Cortex of kidney (tissue), 1 donor: ENCODE measurements at places on chromosomes 2 and 18.

DNA sequence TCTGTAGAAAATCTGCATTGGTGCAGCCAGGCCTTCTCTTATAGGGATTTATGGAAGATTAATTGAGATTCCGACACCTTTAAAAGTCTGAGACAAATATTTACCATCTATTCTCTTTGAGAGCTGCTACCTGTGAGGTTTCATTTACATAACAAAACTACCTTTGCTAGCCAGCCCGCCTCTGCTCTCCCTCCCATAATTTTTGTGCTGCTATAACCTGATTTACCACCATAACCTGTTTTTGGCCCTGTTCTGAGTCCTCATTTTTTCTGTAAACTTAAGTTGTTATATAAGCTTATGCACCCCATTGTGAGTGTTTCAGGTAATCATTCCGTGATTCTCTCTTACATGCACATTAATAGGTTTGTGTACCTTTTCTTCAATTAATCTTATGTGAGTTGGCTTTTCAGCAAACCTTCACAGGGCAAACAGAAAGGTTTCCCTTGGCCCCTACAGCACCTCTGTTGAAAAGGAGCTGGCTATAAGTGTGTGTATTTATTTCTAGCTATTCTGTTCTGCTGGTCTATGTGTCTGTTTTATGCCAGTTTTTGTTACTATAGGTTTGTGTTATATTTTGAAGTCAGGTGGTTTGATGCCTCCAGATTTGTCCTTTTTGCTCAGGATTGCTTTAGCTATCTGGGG is 114.9 kb upstream of the XIRP2 start:
- no peak for DNase-seq

DNA sequence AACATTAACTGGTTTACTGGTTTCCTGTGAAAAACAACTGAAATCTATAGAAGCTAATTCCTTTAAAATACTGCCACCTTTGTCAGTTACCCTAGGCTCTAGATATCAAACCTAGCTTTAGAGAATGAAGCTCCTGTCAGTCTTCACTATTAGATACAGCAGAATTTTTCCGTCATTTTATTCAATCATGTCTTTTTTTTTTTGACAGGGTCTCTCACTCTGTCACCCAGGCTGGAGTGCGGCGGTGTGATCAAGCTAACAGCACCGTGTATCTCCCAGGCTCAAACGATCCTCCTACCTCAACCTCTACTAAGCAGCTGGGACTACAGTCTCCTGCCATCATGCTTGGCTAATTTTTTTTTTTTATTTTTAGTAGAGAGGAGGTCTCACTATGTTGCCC is 415.2 kb upstream of the LRRTM4 start:
- no peak for DNase-seq

DNA sequence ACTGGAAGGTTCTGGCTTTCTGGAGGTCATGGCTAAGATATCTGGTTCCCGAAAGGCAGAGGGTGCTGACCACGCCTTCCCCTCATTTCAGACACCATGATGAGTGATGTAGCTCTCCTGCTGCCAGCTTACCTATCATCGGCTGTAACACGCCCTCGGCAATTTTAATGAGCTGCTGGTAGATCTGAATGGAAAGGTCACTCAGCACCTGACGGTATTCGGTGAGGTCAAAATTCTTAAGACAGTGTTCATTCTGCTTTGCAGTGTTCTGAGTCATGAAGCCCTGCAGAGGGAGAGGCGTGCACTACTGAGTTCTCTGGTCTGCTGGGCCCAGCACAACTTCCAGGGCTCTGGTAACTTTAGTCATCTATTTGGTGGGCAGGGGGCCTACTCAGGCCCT is 25.7 kb upstream of the ACAA2 start:
- no peak for DNase-seq

DNA sequence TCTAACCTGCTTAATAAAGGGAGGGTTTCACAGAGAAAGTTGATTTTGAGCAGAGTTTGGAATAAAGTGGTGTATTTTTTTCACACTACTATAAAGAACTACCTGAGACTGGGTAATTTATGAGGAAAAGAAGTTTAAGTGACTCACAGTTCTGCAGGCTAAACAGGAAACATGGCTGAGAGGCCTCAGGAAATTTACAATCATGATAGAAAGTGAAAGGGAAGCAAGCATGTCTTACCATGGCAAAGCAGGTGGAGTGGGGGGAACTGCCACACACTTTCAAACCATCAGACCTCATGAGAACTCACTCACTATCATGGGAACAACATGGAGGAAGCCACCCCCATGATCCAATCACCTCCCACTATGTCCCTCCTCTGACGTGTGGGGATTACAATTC is 546.7 kb downstream of the EPHA4 start:
- DNase-seq = no peak

DNA sequence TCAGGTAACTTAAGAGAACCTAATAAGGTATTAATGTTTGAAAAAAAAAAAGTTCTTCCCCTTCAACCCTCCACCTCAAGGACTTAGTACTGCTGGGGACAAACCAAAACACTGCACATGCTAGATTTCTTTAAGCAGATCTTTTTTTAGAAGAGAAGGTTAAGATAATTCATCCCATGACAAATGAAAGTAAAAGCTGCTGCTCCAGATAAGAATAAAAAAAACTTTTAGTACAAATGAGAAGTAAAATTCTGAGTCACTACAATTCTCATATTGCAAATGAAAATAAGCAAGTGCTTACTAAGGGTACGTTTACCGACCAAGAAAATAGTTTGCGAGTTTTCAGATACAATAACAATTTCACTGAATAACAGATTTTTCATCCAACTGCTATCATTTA is 8.9 kb downstream of the STAM2 start:
- no peak for DNase-seq

- DNase-seq = no peak
Measured at GRCh38 chr2:189836644-189837043, 52.4 kb downstream of the PMS1 start.

GRCh38 chr18:62925031-62925688 is 209.8 kb downstream of the PHLPP1 start:
- DNase-seq = no peak

DNA sequence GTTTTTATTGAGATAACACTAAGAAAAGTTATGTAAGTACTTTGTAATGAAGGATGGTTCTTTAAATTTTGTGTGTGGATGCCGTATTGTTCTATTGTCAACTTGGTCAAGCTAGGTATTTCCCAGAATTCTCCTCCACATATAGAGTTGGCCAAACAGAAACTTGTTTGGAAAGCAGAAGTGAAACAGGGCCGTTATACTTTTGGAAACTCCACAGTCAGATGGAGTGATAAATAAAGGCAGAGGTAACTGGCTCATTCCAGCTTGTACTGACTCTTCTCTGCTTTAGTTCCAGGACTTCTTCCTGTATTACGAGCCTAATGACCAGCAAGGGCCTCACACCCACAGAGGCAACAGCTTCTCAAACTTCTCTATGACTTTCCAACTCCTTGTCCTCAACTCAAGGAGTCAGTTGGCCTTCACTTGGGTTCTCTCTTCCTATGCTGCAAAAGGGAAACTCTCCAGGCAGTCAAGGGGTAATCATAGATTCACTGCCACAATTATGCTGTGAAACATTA is 16.4 kb upstream of the STARD7 start:
- DNase-seq = no peak

- DNase-seq = no peak
Measured at GRCh38 chr2:163773276-163773675, 37.5 kb upstream of the FIGN start.

DNA sequence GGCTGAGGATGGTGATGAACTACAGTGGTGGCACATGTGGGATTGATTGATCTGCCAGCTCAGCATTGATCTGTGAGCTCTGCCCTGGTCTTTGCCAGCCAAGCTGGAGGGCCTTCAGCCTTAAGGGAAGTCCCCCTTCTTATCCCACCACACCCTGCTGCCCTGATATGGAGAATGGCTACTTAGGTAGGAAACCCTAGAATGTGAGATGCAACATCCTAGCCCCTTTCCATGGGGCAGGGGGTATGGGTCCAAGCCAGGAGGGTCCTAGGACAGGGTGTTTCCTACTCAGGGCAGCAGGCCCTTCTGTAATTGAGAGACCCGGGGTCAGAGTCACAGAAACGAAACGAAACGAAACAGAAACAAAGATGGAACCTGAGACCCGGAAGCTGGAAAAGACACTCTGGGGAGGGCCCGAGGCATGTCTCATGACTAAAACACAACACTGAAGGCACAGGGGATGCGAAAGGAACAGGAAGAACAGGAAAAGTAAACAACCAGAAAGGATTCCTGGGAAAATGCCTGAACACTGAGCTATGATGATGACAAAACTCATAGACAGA is 16.9 kb upstream of the SULT1C2 start:
- DNase-seq = no peak

DNA sequence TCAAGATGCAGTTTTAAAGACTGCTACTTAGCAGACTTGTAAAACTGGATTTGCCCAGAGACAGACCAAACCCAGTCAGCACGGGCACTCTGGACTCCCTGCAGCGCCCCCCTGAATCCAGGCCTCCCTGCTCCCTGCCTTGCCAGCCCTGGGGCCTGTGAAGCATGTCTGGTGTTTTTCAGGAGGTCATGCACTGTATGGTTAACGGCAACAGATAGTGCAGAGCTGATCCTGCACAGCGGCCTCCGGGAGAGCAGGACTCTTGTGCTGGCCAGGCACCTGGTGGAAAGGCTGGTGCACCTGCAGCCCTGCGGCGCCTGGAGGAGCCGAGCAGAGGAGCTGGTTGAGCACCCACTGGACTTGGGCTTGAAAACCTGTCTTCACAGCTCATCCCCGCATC is 30.4 kb downstream of the HDAC4 start:
- DNase-seq = no peak

GRCh38 chr2:80473796-80474195 is 169.2 kb upstream of the LRRTM1 start:
- DNase-seq = no peak

GRCh38 chr18:54662986-54663385 is 71.9 kb downstream of the DYNAP start:
- no peak for DNase-seq

DNA sequence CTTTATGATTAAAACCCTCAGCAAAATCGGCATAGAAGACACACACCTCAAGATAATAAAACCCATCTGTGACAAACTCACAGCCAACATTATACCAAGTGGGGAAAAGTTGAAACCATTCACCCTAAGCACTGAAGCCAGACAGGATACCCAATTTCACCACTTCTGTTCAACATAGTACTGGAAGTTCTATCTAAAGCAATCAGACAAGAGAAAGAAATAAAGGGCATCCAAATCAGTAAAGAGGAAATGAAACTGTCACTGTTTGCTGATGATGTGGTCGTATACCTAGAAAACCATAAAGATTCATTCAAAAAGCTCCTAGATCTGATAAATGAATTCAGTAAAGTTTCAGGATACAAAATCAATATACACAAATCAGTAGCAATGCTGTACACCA is 16.4 kb upstream of the RPRD1A start:
- no peak for DNase-seq

- DNase-seq = no peak
Measured at GRCh38 chr2:2013476-2013875, 269.2 kb upstream of the PXDN start.

GRCh38 chr18:4412286-4412685 is 42.8 kb downstream of the DLGAP1 start:
- no peak for DNase-seq

DNA sequence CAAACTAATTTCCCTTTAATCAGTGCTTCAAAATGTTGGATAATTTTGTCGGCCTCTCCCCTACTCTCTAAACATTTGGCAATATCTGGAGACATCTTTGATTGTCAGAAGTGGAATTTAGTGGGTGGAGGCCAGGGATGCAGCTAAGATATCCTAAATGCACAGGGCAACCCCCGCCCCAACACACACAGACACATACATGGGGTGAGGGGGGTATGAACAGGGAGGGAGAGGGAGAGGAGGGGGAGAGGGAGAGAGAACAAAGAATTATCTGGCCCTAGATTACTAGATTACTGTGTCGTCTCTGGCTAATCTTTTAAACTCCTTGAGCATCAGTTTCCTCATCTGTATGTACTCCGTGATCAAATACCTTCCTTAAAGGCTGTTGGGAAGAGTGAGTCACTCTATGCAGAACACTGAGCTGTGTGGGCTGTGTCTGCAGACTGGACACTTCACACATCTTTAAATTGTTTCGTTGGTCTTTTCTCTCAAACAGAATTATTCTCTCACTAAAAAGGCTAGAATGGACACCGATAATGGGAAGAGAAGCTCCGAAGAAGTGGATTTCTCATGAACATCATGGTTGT is 2.9 kb downstream of the RNF149 start:
- DNase-seq = no peak

GRCh38 chr2:8049851-8050571 is 631.8 kb upstream of the ID2 start:
- no peak for DNase-seq

- no peak for DNase-seq
Measured at GRCh38 chr18:32577561-32577960, 106.9 kb upstream of the GAREM1 start.

DNA sequence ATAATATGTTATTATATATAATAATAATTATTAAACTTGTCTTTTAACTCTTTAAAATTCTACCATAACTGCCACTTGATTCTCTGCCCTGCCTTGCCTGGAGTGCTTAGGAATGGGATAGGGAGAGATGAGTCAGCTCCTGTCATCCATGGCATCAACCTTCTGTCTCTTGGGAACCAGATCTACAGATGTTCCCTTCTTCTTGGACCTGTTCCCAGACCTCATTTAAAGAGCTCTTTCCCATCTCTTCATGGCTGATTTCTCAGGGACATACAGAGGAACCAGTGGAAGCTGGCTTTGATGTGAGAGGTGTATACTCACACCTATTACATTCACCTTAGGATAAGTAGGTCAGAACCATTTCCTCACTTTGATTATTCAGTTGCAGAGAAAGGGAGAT is 155.3 kb upstream of the MYO3B start:
- DNase-seq = no peak

GRCh38 chr18:39485696-39486095 is 1920.1 kb upstream of the CELF4 start:
- no peak for DNase-seq

DNA sequence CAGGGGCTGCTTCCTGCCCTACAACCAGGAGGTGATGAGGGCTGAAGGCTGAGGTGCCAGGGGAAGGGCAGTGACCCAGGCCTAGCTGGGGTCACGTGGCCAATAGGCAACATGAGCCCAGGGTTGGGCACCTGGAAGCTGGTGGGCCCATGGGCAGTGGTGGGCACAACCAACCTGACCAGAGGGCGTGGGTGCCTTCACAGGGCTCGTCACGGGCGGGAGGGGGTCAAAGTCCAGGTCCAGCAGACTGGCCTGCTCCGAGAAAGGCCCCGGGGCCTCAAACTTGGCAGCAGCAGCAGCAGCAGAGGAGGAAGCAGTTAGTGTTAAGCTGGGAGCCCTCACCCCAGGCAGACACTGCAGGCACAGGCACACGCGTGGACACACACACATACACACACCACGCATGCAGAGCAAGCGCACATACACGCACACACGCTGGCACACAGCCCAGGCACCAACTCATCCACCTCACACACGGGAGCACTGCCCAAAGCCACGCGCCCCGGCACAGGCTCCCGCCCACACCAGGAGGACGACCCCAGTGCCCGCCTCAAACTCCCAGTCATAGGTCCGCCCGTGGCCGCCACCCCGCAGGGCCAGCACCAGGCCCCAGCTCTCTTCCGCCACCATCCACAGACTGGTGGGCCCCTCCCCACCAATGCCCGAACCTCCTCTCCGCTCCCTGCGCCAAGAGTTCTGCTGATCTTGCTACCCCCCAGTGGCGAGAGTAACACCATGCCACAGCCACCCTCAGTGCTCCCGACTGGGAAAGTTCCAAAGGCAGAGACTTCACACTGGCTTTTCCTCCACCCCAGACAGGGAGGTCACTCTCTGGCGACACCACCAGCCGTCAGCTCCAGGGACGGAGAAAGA is 53.0 kb downstream of the BIN1 start:
- no peak for DNase-seq
